Uterus (tissue), 4 donors: ENCODE measurements at places on chromosomes 5 and 9.

DNA sequence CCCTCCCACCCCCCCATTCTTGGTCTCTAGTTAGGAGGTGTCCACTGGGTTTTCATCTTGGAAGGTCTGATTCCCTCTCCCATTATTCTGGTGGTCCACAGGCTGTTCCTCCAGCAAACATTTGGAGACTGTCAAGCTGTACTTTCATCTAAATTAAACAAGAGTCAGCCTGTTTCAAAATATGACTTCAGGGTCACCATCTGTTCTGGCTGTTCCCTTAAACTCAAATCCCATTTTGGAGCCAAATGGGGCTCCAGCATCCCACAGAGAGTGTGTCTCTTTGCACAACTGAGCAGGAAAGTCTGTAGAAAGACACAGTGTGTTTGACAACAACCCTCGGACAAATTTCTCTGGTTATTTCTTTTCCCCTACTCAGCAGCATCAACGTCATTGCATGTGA is 20.5 kb downstream of the COL15A1 start:
- no peaks in the 10 kb centered on the region for H3K36me3 ChIP-seq
- H3K4me3 ChIP-seq, result no peak overlapping the region
- H3K27me3 ChIP-seq, result no peaks in the 10 kb centered on the region
- DNase-seq, result no peak
- no peaks in the 10 kb centered on the region for H3K4me1 ChIP-seq

DNA sequence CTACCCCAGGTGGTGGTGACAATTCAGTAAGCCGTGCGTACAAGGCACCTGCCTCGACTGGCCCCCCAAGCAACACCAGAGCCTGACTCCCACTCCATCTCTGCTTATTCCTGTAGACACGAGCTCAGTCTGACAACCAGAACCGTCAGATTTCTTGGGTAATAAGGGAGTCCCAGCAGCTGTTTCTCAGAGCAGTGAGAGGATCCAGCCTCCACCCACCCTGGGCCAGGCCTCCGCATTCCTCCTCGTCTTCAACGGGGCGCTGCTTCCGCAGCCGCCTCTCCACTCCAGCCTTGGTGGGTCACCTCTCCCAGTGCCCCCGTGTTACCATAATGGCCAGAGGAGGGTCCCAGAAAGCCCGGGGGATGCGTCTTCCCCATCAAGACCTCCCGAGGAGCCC is 27.7 kb upstream of the GFPT2 start:
- no peaks in the 10 kb centered on the region for H3K27me3 ChIP-seq
- no peaks in the 10 kb centered on the region for H3K36me3 ChIP-seq
- H3K4me3 ChIP-seq, result no peak overlapping the region
- DNase-seq, result no peak

DNA sequence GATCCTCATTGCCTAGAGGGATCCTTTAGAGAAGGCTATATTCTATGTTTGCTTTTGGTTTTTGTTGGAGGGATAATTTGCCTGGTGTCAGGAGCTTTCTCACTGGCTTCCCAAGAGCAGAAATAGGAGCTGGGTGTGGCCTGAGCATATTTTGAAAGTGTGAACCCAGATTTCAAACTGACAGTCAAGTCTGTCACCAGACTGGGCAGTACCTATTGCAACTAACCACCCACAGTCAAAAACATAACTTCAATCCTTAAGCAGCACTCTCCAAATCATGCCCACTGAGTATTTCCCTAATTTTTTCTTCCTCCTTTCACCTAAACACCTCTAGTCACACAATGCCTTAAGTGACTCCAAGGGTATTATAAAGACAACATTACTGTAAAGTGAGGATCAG is 278.4 kb downstream of the EBF1 start:
- H3K27ac ChIP-seq, result no peak overlapping the region
- no peak for DNase-seq
- H3K27me3 ChIP-seq, result no peaks in the 10 kb centered on the region
- no peak overlapping the region for H3K4me3 ChIP-seq
- no peaks in the 10 kb centered on the region for H3K4me1 ChIP-seq

- H3K4me3 ChIP-seq, result no peak overlapping the region
- H3K27me3 ChIP-seq, result no peaks in the 10 kb centered on the region
- H3K36me3 ChIP-seq, result no peaks in the 10 kb centered on the region
- no peak overlapping the region for H3K27ac ChIP-seq
- H3K4me1 ChIP-seq, result no peaks in the 10 kb centered on the region
Observed at GRCh38 chr5:136309932-136310598, 55.3 kb downstream of the TRPC7 start.

DNA sequence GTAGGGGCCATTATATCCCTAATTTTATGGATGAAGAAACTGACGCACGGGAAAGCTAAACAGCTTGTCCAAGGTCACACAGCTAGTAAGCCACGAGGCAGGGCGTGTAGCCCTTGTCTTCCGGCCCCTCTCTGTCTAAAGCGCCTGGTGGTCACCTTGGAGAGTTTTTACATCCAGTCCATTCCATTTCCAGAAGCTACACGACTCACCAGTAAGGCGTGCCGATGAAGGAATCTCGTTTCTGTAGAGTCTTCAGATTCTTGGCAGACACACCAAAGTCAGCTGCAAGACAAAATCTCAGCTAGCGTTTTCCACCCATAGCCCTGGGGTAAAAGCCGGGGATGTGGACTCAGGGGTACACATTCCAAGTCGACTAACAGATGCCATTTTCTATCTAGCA is 80.5 kb downstream of the STK10 start:
- no peak overlapping the region for H3K4me3 ChIP-seq
- no peaks in the 10 kb centered on the region for H3K27me3 ChIP-seq

DNA sequence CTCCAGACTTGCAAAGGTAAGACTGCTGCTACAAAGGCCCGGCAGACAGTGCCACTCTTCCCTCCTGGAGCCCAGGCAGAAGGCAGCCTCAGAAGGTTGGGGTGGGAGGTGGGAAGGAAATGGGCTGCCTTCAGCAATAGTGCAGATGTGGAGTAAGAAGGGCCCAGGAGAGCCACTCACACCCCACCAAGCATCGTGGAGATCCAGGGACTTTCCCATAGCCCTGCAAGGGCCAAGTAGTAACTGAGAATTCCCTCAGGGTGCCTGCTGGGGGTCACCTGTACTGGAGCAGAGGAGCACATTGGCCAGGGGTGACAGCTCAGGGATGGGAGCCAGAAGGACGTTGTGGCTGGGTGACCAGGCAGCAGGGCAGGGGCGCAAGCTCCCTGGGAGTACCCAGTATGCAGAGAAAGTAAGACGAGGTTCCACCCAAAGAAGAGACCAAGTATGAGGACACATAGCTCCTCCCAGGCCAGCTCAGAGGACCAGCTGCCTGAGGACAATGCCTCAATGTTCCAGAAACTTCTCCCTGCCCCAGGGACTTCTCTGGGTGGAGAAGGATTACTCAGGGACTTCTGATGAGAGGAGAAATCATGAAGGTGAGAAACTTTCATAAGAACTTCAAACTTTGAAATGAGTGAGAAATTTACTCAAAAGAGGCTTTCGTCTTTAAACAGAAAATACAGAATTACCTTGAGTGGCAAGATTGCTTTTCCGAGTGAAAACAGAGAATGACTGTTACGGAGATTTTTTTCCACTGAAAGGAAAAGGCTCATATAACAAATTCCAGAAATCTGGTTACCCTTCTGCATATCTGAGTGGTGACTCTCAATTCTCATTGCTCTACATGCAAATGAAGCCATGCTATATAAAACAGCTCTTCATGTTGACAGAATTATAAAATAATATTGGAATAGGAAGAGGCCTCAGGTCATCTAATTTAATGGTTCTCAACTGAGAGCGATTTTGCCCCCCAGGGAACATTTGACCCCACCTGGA is 87.9 kb upstream of the TRIO start:
- DNase-seq, result no peak
- no peaks in the 10 kb centered on the region for H3K4me1 ChIP-seq
- H3K27me3 ChIP-seq, result no peaks in the 10 kb centered on the region
- H3K27ac ChIP-seq, result no peak overlapping the region

DNA sequence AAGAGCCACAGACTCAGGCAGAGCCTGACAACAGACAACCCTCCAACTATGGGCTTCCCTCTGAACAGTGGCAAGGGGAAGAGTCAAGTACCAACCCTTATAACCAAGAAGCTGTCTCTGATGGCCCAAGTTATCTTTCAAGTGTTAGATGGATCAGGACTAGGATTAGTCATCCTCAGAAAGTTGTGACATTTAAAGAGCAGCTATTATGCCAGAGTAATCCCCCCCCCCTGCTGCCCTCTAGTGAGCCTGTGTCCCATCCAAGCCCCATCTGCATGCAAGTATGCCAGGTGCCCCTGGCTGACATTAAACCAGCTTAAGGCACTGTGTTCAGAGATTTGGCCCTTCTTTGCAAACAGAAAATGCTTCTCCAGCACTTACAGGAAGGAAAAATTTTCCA is 16.8 kb upstream of the SPATA31D1 start:
- no peak overlapping the region for H3K27ac ChIP-seq
- H3K4me3 ChIP-seq, result no peak overlapping the region
- no peaks in the 10 kb centered on the region for H3K4me1 ChIP-seq
- no peak for DNase-seq
- no peaks in the 10 kb centered on the region for H3K36me3 ChIP-seq
- H3K27me3 ChIP-seq, result no peaks in the 10 kb centered on the region

- H3K4me1 ChIP-seq, result no peaks in the 10 kb centered on the region
- H3K4me3 ChIP-seq, result no peak overlapping the region
- no peaks in the 10 kb centered on the region for H3K27me3 ChIP-seq
Observed at GRCh38 chr9:126583144-126583760, 30.5 kb upstream of the LMX1B start.

DNA sequence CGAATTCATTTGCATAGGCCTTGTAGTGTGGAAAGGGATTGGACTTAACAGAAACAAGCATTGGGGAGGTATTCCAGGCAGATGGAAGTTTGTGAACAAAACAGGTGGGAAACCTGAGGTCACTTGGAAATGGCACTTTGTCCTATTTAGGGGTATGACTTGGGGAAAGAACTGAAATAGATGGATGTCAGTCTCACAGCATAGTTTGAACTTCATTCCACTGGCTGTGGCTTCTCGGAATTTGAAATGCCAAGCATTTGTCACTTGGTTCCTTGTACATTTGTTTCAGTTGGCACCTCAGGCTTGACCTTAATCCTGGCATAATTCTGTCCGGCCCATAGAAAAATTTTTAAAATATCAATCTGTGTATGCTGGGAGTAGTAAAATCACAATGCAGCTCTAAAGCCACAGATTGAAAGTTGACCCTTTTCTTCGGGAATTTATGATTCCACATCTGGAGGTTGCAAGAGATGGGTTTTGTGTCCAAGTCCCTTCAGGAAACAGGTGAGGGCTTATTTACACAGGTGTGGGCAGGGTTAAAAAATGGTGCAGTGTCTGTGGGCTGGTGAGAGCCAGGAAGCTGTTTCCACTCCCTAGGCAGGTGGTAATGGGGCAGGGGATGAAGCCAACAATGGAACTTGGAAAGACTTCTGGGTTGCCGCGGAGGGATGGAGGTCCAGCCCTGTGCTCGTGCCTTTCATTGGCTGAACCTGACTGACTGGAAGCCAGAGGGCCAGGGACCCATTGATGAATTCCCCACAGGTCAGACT is 39.2 kb upstream of the PDE8B start:
- H3K27ac ChIP-seq, result no peak overlapping the region
- no peaks in the 10 kb centered on the region for H3K36me3 ChIP-seq
- no peaks in the 10 kb centered on the region for H3K4me1 ChIP-seq

DNA sequence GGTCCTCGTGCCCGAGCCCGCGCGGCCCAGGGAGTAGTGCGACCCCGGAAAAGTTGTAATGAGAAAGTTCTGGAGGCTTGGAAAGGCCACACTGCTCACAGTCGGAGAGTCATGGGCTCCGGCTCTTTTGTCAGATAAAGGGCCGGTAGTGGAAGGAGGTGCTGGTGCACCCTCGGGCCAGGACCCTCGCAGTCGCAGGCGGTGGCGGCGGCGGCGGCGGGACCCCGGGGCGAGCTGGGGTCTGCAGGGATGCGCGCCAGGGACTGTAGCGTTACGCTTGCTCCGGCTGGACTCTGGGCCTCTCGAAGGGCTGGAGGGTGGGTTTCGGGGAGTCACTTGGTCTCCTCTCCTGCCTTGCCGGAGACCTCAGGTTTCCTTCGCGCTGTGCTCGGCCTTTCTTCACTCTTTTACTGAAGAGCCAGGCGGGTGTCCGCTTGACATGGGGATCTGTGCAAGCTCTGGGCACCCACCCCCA is 1.5 kb downstream of the RORB start:
- H3K36me3 ChIP-seq, result no peaks in the 10 kb centered on the region
- H3K27me3 ChIP-seq, result no peaks in the 10 kb centered on the region
- peaks cover 9% of the 10 kb centered on the region for H3K4me1 ChIP-seq
- no peak for DNase-seq
- peak overlapping the region; percentile 36 for H3K4me3 ChIP-seq

GRCh38 chr9:97307500-97308163 is at the start of gene CCDC180:
CCDC180 (plus strand) TSS chr9:97307659; CDS start chr9:97308064, 405 bp downstream.
- H3K4me1 ChIP-seq, result peaks cover 9% of the 10 kb centered on the region
- H3K4me3 ChIP-seq, result no peak within 1 kb of the TSS
- peak; percentile 27 for DNase-seq

GRCh38 chr5:56876327-56876726 is 33.1 kb upstream of the SETD9 start:
- H3K4me3 ChIP-seq, result no peak overlapping the region
- no peak for DNase-seq
- H3K4me1 ChIP-seq, result no peaks in the 10 kb centered on the region
- H3K27ac ChIP-seq, result no peak overlapping the region
- no peaks in the 10 kb centered on the region for H3K27me3 ChIP-seq

DNA sequence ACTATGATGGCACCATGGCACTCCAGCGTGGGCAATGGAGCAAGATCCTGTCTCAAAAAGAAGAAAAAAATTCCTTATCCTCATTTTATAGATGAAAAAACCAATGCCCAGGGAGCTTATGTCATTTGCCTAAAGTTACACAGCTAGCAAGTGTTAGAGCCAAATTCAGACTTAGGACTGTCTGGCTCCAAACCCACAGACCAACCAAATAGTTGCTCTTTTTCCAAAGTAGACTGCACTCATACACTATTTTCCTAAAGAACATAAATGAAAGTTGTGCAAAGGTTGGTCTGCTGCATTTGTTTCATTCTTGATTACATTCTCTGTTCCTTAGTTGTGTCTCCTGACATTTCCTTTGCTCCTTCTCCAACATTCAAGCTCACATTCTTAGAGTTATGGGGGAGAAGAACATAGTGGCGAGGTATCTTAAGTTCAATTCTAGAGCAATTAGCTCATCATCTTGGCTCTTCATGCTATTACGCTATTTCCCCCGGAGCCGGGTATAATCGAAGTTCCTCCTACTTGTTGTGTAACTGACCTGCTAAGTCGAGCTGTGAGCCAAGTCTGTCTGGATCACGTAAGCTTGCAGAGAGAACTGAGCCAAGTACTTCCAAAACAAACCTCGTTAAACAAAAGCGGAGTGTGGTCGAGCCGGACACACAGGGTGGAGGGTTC is 138.3 kb downstream of the RFK start:
- peak; percentile 72 for DNase-seq
- H3K4me3 ChIP-seq, result no peak overlapping the region
- peaks cover 9% of the 10 kb centered on the region for H3K4me1 ChIP-seq
- H3K36me3 ChIP-seq, result no peaks in the 10 kb centered on the region
